CMK (cell line): ENCODE measurements at places on chromosomes 1 and 21.

GRCh38 chr1:229574679-229575442, 16.4 kb upstream of the ABCB10 start:
- no peak for DNase-seq

GRCh38 chr1:170623171-170623570, 40.8 kb upstream of the PRRX1 start:
- no peak for DNase-seq

DNA sequence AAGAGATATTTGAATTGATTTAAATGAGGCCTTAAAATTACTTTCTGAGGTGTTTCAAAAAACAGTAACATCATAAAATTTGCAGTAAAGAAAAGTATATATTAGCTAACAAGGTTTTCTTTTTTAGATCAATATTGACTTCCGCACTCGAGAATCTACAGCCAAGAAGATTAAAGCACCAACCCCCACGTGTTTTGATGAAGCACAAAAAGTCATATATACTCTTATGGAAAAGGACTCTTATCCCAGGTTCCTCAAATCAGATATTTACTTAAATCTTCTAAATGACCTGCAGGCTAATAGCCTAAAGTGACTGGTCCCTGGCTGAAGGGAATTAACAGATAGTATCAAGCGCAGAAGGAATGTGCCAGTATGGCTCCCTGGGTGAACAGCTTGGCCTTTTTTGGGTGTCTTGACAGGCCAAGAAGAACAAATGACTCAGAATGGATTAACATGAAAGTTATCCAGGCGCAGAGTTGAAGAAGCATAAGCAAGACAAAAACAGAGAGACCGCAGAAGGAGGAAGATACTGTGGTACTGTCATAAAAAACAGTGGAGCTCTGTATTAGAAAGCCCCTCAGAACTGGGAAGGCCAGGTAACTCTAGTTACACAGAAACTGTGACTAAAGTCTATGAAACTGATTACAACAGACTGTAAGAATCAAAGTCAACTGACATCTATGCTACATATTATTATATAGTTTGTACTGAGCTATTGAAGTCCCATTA, 3.6 kb downstream of the RGS1 start:
- DNase-seq: no peak

DNA sequence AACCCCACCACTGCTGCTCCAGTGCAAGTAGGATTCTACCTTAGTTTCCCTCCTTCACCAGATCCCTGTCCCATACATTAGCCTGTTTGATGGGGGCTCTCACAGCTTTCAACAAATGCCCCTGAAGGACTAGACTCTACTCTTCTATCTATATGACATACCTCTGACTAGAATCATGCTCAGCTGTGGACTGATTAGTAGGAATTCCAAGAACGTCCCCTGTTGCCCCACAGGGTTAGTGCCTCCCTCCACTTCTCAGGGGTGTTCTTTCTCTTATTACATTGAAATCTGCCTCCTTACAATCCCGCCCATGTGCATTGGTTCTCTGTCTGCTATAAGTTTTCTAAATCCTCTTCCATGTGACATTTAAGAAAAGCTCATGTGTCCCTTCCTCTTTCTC, 375.9 kb upstream of the DUSP10 start:
- no peak for DNase-seq

- no peak for DNase-seq
Observed at GRCh38 chr1:2170211-2170610, 24.4 kb downstream of the FAAP20 start.

- no peak for DNase-seq
Observed at GRCh38 chr1:90862782-90863181, 145.7 kb upstream of the BARHL2 start.
